ENCODE measurements at places on chromosomes 13 and 19. TPM values are rescaled to one million over a fixed set of nuclear protein-coding genes. Genes with fewer than 3 reads are reported as not detected.

PGLYRP1 gene
- not detected for total RNA-seq

- peak overlapping the region; percentile 81 for H3K4me3 ChIP-seq
- peaks cover 3% of the 10 kb centered on the region for H3K36me3 ChIP-seq
- peak overlapping the region; percentile 97 for H3K27ac ChIP-seq
- peak; percentile 81 for DNase-seq
Measured at GRCh38 chr19:8515317-8515716, 1.4 kb upstream of the ZNF414 start.

C5AR1 gene
- 0.79 TPM for total RNA-seq

GRCh38 chr13:41313659-41314197, 2.7 kb downstream of the NAA16 start:
- no peak for DNase-seq
- peak overlapping the region; percentile 90 for H3K4me3 ChIP-seq
- peaks cover 53% of the 10 kb centered on the region for H3K4me1 ChIP-seq

PRTN3 gene
- not detected for total RNA-seq

ACP7 gene
- total RNA-seq: not detected

DNA sequence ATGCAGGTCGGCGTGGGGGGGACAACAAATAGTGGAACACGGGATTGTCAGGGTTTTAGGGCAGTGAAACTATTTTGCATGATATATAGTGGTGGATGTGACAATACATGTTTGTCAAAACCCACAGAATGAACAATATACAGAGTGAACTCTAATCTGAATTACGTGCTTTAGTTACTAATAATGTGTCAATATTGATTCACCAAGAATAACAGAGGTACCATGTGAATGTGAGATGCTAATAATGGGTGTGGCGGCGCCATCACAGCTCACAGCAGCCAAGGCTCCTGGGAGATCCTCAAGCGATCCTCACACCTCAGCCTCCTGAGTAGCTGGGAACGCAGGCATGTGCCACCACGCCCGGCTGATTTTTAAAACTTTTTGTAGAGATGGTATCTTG, 12.9 kb downstream of the ELAVL1 start:
- no peak overlapping the region for H3K27ac ChIP-seq
- H3K27me3 ChIP-seq: no peaks in the 10 kb centered on the region
- no peak for DNase-seq
- peaks cover 32% of the 10 kb centered on the region for H3K4me1 ChIP-seq
- H3K4me3 ChIP-seq: no peak overlapping the region
- H3K36me3 ChIP-seq: peaks cover 23% of the 10 kb centered on the region

- H3K27ac ChIP-seq: no peak overlapping the region
- DNase-seq: no peak
- H3K4me3 ChIP-seq: no peak overlapping the region
- H3K4me1 ChIP-seq: no peaks in the 10 kb centered on the region
- H3K36me3 ChIP-seq: no peaks in the 10 kb centered on the region
Measured at GRCh38 chr13:92873029-92873428, 353.6 kb upstream of the GPC6 start.

DNA sequence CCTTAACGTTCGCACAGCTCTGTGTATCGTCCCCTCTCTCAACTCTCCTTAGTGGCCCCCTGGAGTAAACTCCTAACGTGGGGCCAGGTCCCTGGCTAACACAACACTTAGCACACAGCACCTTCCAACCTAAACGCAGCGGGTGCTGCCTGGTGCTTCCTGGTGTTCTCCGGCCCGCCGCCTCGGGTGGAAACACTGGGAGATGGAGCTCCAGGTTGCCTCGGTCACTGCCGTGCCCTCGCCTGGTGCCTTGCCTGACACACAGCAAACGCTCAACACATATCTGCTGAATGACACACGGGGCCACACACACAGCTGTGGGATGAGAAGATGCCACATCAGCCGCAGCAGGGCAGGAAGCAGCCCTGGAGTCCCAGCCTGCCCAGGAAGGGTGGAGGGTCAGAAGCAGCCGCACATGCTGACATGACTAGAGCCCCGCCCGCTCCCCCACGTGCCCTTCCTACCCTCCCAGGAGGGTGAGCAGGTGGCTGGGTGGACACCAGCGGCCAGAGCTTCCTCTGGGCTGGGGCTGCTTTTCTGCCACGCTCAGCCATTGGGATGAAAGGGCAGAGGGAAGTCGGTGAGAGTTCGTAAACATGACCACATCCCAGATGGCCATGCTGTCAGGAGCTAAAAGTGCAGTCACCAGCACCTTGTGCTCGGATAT, 6.6 kb downstream of the PEPD start:
- H3K4me3 ChIP-seq: no peak overlapping the region
- no peak overlapping the region for H3K27ac ChIP-seq
- H3K36me3 ChIP-seq: peaks cover 2% of the 10 kb centered on the region
- H3K27me3 ChIP-seq: no peaks in the 10 kb centered on the region
- peaks cover 15% of the 10 kb centered on the region for H3K4me1 ChIP-seq

IL17D gene
- total RNA-seq: 0.21 TPM

DNA sequence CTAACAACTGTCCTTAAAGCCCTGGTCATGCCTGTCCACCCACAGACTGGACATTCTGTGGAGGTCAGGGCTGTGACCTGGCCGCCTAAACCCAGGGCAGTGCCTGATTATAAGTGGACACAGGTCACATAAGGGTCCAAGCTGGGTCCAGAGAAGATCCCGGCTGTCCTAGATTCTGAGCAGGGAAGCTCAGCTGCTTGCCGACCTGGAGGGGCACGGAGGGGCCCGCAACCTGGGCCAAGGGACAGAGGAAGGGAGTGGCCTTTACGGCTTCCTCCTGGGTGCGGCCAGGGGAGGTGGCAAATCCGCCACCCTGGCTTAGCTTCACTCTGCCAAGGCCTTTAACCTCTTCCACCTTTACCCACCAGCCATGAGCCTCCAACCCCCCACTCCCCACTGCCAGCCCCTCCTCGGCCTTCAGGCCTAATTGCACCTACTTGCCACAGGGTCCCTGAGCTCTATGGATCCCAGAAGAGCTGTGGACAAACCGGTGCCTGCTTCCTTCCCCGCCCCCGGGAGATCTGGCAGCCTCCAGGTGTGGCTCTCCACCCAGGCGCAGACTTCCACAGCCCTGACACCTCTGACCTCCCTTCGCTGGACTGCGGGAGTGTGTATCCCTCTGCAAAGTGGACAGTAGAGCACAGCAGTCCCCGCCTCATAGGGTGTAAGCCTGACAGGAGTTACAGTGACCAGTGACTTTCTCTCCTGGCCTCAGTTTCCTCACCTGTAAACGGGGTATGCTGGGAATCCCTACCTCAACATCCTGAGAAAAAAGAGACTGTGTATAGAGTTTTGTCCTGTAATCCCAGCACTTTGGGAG, 1.7 kb downstream of the CD320 start:
- no peaks in the 10 kb centered on the region for H3K27me3 ChIP-seq
- H3K27ac ChIP-seq: peak overlapping the region; percentile 33
- peaks cover 34% of the 10 kb centered on the region for H3K4me1 ChIP-seq
- peaks cover 32% of the 10 kb centered on the region for H3K36me3 ChIP-seq

SIGLEC5 gene
- total RNA-seq: not detected

DNA sequence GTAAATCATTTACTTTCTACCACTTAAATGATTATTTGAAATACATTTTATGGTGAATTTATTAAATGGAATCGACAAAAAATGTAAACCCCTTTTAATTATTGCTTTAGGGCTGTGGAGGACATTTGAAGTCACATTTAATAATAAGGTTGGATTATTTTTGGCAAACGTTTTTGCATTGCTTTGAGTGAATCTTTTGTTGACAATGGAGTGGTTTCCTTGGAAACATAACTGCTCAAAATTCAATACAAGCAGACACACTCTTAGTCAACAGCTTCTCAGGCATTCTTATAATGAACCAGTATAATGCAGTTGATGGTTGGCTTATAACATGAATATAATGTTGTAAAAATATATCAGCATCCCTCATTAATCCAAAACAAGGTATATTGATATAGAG, 104.7 kb downstream of the DCLK1 start:
- no peak for DNase-seq
- H3K4me3 ChIP-seq: no peak overlapping the region
- H3K27me3 ChIP-seq: no peaks in the 10 kb centered on the region
- H3K27ac ChIP-seq: no peak overlapping the region
- no peaks in the 10 kb centered on the region for H3K4me1 ChIP-seq

DNA sequence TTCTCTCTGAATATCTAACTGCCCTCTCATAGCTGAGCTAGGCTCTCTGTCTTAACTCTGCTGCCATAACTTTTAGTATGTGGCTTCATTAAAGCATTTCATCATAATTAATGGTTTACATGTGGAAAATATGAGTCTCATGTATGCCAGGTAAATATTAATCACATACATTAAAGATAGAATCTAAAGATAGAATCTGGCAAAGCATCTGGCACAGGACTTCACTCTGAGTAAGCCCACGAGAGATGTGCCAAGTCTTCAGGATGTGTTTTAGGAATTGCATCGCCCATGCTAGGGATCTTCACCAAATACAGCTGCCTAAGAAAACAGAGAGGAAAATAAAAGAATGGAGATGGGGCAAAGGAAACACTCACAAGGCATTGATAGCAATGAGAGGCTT, 285.8 kb downstream of the DIAPH3 start:
- H3K36me3 ChIP-seq: no peaks in the 10 kb centered on the region
- no peak overlapping the region for H3K4me3 ChIP-seq
- no peaks in the 10 kb centered on the region for H3K4me1 ChIP-seq

DNA sequence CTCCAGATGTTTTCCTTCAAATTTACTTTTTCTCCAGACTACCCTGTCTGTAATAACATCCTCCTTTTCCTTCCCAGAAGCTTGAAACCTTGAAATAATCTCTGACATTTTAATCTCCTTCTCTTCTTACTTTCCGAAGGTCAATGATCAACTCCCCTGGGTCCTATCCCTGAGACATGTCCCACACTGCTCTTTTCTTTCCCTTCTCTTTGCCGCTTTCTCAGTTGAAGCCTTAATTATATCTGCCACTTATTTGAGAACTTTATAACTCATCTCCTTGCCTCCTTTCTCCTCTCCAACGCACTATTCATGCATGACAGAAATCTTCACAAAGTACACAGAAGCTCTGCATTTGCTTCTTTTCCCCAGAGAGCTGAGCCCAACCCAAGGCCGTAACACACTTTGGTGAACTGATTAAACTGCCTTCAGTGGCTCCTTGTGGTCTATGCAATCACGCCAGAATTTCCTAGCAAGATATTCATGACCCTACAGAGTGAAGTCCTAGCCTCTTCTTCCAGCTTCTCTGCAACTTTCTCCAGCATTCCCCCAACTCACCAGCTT, 9.2 kb upstream of the WASF3 start:
- H3K4me3 ChIP-seq: no peak overlapping the region
- no peak for DNase-seq
- peaks cover 14% of the 10 kb centered on the region for H3K27me3 ChIP-seq

GRCh38 chr19:56383826-56384605, 9.3 kb downstream of the ZNF582 start:
- peaks cover 70% of the 10 kb centered on the region for H3K36me3 ChIP-seq
- peaks cover 7% of the 10 kb centered on the region for H3K4me1 ChIP-seq
- no peak overlapping the region for H3K27ac ChIP-seq

- no peak overlapping the region for H3K27ac ChIP-seq
- H3K4me1 ChIP-seq: no peaks in the 10 kb centered on the region
- no peak for DNase-seq
- H3K27me3 ChIP-seq: peaks cover 2% of the 10 kb centered on the region
- H3K36me3 ChIP-seq: no peaks in the 10 kb centered on the region
Measured at GRCh38 chr13:49858178-49858856, 65.8 kb upstream of the KPNA3 start.

CEACAM4 gene
- total RNA-seq: not detected

CYP4F2 gene
- not detected for total RNA-seq

DNA sequence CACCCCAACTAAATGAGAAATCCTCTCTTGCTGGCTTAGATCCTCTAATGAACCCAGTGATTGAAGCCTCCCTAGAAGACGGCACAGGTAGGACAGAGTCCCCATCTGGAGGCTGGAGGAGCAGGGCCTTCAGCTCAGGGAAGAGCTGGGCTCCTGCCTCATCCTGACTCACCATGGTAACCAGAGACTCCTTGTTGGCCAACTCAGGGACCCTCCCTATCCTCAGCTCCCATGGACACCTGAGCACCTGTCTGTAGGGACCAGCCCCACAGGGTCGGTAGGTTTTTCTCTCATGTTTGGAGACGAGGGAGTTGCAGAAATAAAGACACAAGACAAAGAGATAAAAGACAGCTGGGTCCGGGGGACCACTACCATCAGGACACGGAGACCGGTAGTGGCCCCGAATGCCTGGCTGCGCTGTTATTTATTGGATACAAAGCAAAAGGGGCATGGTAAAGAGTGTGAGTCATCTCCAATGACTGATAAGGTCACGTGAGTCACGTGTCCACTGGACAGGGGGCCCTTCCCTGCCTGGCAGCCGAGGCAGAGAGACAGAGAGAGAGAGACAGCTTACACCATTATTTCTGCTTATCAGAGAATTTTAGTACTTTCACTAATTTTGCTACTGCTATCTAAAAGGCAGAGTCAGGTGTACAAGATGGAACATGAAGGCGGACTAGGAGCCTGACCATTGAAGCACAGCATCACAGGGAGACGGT, 26.6 kb downstream of the SIGLEC7 start:
- no peaks in the 10 kb centered on the region for H3K36me3 ChIP-seq
- H3K27ac ChIP-seq: no peak overlapping the region
- no peak overlapping the region for H3K4me3 ChIP-seq
- H3K4me1 ChIP-seq: peaks cover 12% of the 10 kb centered on the region
- H3K27me3 ChIP-seq: peaks cover 3% of the 10 kb centered on the region
- no peak for DNase-seq

DNA sequence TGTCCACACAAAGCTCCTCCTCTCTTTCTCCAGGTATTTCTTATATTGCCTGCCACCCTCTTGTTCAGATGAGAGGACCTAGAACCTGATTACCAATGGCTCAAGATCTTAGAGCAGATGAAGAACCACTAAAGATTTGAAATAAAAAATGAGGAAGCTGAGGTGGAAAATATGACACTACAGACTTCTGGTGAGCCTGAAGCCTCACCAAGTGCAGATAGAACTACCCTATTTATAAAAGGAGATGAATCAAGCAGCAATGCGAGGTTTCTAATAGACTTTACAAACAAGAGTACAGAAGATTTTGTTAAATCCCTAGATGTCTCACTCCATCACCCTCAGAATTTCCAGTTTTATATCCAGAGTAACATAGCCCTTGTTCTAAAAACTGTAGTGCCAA, 345.8 kb downstream of the TBC1D4 start:
- no peaks in the 10 kb centered on the region for H3K36me3 ChIP-seq
- no peak overlapping the region for H3K27ac ChIP-seq
- H3K4me3 ChIP-seq: no peak overlapping the region
- H3K27me3 ChIP-seq: peaks cover 14% of the 10 kb centered on the region
- no peak for DNase-seq

ARRDC5 gene
- not detected for total RNA-seq

DNA sequence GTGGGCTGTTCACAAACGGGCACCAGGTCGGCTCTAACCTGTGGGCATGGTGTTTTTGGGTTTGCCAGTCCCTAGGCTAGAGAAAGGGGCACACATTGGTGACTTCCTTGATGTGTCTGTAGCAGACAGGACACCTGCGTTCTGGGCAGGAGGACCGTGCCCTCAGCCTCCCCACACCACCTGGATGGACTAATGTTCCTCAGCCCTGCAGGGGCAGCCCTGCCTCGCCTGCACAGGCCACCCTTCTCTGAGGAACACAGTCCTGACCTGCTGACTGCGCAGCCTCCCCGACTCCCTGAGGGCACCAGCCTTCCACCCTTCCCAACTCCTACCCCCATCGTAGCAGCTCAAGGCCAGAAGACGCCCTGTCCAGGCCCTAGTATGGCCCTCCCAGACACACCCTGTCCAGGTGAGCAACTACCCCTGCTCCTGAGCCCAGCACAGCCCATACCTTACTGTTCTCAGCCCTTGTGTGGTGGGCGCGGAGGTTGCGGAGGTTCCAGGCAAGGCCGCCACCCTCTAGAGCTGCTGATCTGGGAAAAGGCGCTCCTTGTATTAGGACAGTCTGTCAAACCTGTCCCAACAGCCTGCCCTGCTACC, 55.7 kb downstream of the GGACT start:
- H3K36me3 ChIP-seq: no peaks in the 10 kb centered on the region
- H3K27ac ChIP-seq: no peak overlapping the region
- no peak overlapping the region for H3K4me3 ChIP-seq
- no peaks in the 10 kb centered on the region for H3K27me3 ChIP-seq

Data from activated CD4-positive, alpha-beta T cell treated with anti-CD3 and anti-CD28 coated beads for 36 hours (primary cell).